CD4-positive, alpha-beta memory T cell (primary cell): ENCODE measurements at places on chromosomes 2 and 18.

GRCh38 chr2:3778851-3779495, 75.6 kb downstream of the DCDC2C start:
- DNase-seq, result no peak

GRCh38 chr2:23449413-23449812, 64.4 kb downstream of the KLHL29 start:
- DNase-seq, result no peak

DNA sequence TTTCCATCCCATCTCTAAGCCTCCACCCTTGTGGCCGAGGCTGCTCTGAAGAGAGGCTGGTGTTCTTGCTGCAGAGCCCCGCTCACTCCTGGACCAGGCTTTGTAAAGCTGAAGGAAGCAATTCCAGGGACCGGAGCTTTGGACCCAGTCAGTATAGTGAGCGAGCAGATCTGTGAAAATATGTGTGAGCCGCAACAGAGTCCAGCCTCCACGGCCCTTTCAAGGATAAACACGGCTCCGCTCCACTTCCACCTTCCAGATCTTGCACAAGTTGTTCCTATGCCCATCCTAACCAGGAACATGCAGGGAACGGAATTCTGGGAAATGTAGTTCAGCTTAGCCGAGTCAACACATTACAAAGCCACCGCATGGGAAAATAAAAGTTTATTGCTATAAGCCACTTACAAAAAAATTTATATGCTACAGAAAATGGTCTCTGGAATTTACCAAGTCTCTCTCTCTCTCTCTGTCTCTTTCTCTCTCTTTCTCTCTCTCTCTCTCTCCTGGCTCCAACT, 151.7 kb upstream of the ZNF521 start:
- DNase-seq, result no peak

DNA sequence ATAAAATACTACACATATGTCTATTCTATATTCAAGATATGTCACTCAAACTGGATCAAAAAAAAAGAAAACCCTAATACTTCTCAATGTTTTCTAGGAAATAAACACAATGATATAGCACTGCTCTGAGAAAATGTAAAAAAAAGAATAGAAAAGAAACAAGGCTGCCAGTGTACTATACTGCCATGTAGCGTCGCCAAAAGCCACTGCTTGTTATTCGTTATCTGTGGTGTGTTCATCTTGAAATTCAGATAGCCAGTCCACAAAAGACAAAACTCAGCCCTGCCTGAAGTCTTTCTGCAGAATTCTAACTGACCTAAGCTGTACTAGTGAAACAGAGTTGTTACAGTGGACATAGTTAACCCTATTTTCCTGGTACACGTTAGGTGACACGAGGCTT, 12.2 kb upstream of the YPEL5 start:
- DNase-seq, result no peak

DNA sequence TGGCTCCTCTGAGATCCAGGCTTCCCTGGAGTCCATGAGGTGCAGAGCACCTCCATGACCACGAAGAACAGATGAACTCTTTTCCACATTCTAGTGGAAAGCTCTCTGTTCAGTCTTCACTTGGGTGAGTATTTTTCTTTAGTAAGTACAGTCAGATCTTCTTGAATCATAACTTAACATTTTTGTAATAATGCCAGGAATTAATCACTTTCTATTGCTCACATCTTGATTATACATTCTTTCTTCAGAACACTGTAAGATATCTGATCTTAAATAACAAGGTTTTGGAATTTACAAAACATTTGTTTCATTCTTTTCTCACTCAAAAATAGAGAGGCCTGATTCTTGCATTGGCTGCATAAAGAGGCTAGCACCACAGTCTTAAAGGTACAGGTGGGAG, 45.4 kb upstream of the RND3 start:
- no peak for DNase-seq

- no peak for DNase-seq
These were observed 316.8 kb downstream of the PIK3C3 start for GRCh38 chr18:42271647-42272414.

- DNase-seq, result no peak
These were observed 35.4 kb downstream of the SULT1C4 start for GRCh38 chr2:108412995-108413710.

- DNase-seq, result no peak
These were observed 79.8 kb downstream of the DTNA start for GRCh38 chr18:34789768-34790344.

DNA sequence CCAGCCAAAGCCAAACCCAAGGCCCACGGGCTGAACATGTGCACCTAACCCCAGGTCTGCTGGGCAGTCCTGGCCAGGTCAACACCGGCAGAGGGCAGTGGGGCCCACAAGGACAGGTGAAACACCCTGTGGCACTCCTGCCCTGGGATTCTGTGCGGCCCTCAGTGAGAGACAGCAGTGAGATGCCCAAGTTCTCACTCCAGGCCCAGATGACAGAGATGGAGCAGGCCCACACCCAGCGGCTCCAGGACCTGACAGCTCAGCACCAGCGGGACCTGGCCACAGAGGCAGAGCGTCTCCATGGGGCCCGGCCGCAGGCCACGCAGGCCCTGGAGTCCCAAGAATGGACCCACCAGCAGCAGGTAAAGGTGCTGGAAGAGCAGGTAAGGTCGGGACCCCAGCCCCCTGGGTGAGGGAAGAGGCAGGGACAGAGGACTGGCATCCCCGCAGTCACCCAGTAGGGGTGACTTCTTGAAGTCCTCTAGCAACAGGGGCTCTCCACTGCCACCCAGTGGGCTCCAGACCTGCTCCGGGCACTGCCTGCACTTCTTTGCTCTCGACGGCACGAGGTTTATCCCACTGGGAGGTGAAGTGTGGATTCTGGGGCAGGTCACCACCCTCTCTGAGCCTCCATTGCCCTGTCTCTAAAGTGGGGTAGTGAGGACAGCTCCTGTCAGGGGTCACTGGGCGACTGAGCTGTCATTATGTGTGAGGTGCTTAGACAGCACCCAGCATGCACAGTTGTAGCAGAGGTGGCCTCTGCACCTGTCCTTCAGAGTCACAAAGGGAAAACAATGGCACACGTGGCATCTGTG, 8.8 kb upstream of the SNED1 start:
- DNase-seq, result no peak

DNA sequence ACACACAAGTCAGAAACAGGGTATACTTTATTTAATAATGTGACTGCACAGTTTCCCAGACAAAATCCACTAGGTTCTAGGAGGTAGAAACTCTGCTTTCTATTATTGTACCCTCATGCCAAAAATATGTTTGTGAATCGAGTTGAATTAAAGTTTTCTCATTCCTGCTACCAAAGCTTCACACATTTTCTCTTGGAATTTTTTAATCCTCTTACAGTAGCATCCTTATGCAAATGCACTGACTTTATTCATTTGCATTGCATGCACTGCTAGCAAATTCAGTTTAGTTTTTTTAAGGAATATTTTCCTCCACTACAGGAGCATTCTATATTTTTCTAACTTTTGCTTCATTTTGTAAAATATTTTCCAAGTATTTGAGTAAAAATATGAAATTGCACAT, 4.8 kb upstream of the SCG2 start:
- DNase-seq, result no peak

GRCh38 chr2:133171393-133172004, 396.8 kb downstream of the NCKAP5 start:
- no peak for DNase-seq

- no peak for DNase-seq
These were observed 21.6 kb upstream of the C2orf42 start for GRCh38 chr2:70212298-70212932.

DNA sequence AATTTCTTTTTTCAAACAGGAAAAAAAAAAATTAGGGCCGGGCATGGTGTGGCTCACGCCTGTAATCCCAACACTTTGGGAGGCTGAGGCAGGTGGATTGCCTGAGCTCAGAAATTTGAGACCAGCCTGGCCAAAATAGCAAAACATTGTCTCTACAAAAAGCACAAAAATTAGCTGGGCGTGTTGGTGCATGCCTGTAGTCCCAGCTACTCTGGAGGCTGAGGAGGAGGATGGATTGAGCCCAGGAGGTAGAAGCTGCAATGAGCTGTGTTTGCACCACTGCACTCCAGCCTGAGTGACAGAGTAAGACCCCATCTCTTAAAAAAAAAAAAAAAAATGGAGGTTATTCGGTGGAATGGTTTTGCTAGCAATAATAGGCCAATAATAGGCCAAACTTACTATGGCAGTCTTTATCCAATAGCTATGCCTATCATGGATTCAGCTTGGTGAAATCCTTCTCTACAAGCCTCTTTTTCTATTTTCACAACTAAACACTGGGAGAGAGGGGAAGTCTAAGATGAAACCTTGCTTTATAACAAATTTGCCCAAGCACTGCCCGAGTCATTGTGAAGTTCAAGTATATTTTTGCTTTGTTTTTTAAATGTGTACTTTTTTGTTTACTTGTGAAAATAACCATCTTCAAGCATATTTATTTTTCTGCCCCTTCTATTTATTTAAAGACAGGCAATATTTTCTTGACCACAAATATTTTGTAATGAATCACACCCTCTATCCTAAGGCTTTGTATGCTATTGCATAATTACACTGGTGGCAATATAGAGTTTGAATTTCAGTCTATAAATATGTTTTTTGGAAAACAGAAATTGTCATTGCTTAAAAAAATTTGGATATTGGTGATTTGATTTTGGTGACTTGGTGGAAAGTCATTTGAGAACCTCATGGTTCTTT, 20.0 kb upstream of the KYNU start:
- no peak for DNase-seq

DNA sequence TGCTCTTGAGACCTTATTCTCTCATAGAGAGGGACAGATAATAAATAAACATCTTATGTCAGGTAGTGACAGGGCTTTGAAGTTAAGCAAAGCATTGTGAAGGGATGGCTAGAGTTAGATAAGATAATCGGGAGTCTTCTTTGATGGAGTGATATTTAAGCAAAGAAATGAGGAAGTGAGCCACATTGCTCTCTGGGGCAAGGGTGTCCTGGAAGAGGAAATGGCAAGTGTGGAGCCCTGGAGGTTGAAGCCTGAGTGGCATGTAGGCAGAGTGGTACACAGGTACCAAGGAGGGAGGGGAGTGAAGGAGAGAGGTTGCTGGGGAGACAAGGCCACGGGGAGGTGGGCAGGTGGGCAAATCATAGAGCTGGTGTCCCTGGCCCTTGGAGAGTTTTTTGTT, 110.2 kb downstream of the CTAGE1 start:
- no peak for DNase-seq

DNA sequence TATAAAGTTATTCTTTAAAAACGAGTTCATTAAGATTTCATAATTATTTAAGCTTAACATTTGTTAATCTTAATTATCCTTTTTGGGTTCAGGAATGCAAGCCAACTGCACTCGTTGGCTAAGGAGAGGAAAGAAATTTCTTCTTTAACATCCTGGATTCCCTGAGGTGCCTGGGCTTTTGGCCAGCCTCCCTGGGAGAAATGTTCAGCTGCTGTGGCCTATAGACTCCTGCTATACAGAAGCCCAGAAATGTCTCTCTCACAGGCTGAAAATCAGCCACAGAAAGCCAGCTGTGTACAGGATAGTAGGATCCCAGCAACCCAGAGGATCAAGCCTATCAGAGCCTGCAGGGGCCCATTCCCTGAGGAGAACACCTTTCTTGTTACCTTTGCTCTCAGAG, 430.3 kb downstream of the XIRP2 start:
- no peak for DNase-seq

GRCh38 chr2:226118471-226119429, 680.9 kb downstream of the IRS1 start:
- no peak for DNase-seq

DNA sequence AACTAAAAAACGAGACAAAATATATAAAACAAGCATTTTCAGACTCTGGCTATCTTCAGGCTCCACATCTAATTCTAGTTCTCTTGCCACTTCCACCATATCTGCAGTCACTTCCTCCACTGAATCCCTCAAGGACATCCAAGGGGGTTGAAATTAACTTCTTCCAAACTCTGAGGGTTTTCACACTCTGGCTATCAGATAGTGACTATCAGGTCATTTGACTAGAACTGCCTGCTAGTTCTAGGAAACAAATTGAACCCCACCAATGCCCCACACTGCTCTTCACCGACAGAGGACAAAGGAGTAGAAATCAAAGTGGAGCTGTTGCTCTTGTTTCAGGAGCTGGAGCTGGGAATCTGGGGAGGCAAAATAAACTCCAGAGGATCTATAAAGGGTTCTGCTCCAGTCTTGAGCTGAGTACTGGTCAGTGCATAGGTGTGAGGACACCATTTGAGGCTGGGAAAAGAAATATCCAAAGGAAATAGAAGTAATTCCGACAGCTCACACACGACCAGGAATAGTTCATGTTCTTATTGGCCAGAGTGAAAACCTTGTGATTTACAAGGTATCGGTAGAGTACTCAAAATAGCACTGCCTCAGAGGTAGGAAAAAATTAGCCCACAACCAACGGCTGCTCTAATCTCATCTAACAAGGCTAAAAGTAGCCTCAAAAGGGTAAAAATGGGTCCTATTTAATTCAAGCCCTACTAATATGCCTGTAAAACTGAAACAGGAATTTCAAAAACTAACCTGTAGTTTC, 71.3 kb downstream of the SMC6 start:
- DNase-seq, result no peak

- DNase-seq, result no peak
These were observed 11.0 kb downstream of the PLA2R1 start for GRCh38 chr2:160051371-160051800.

- no peak for DNase-seq
These were observed 980 bp upstream of the PDE6D start for GRCh38 chr2:231781798-231782726.

DNA sequence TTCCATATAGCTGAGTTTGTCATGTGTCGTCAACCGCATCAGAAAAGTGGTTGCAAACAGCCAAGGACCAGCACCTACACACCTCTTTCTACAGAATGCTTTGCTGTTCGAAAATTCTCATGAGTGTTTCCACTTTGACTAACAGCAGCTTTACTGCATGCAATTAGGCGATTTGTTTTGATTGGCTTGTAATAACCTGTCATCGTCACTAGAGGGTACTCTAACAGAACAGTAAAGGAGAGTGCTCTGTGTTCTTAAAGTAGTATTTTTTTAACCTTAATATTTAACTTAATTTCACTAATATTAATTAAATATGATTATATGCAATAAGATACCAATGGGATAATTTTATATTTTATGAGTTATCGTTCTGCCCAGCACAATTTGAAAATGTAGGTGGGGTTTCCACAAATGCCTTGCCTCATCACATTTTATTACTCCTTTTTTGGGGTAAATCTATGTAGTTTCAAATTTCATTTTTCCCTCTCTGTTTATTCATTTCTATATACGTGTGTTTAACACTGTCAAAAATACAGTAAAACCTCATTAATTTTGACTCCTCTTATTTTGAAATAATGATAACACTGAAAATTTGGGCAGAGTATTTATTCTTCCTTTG, 502.2 kb downstream of the NRXN1 start:
- no peak for DNase-seq

- DNase-seq, result no peak
These were observed 1915.7 kb upstream of the CELF4 start for GRCh38 chr18:39481281-39481680.
